Uterus (tissue), 4 donors: ENCODE measurements at places on chromosomes 7 and 10. TPM values are rescaled to one million over a fixed set of nuclear protein-coding genes. Genes with fewer than 3 reads are reported as not detected.

- H3K27ac ChIP-seq, result no peak overlapping the region
- H3K27me3 ChIP-seq, result no peaks in the 10 kb centered on the region
- no peak for DNase-seq
- H3K4me3 ChIP-seq, result no peak overlapping the region
- no peaks in the 10 kb centered on the region for H3K4me1 ChIP-seq
Observed at GRCh38 chr10:76043261-76043660, 611.8 kb downstream of the LRMDA start.

DNA sequence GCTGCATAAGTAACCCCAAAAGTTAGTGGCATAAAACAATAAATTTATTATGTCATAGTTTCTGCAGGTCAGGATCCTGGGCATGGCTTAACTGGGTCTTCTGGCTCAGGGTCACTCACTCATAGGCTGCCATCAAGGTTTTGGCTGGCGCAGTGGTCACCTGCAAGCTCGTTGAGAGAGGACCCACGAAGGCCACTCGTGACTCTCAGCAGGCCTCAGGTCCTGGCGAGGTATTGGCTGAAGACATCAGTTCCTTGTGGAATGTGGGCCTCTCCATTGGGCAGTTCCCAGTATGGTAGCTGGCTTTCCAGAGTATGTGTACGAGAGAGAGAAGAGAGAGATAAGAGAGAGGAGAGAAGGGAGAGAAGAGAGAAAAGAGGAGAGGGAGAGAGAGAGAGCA is 138.3 kb upstream of the KLF14 start:
- no peak for DNase-seq
- no peaks in the 10 kb centered on the region for H3K4me1 ChIP-seq
- no peak overlapping the region for H3K4me3 ChIP-seq
- no peaks in the 10 kb centered on the region for H3K27me3 ChIP-seq
- no peaks in the 10 kb centered on the region for H3K36me3 ChIP-seq

Gene ZCWPW1
- total RNA-seq, result not detected

Gene SPDYE5
- not detected for total RNA-seq
